ENCODE measurements at places on chromosomes 2 and 18. TPM values are rescaled to one million over a fixed set of nuclear protein-coding genes. Genes with fewer than 3 reads are reported as not detected.

The HOXD12 gene
- not detected for total RNA-seq

The SP110 gene
- total RNA-seq, result 4.8 TPM

The DOK6 gene
- total RNA-seq, result 14.1 TPM

The TP53I3 gene
- 25.8 TPM for total RNA-seq

The LGALSL gene
- total RNA-seq, result 7.4 TPM
